ENCODE measurements at places on chromosomes 1 and 21. TPM values are rescaled to one million over a fixed set of nuclear protein-coding genes. Genes with fewer than 3 reads are reported as not detected.

FMO5 gene
- total RNA-seq, result 0.16 TPM

RNU5D-1 gene
- total RNA-seq, result not detected

OR2T34 gene
- not detected for total RNA-seq

PTGFR gene
- total RNA-seq, result not detected

DEPDC1 gene
- total RNA-seq, result 15.7 TPM

CD52 gene
- total RNA-seq, result 324 TPM

DMAP1 gene
- total RNA-seq, result 29.6 TPM

ILDR2 gene
- total RNA-seq, result 14.3 TPM

SPATA17 gene
- not detected for total RNA-seq

TEKT2 gene
- total RNA-seq, result 0.20 TPM

TGFBR3 gene
- 5.5 TPM for total RNA-seq

F5 gene
- 23.3 TPM for total RNA-seq

CYP4Z1 gene
- not detected for total RNA-seq

KIAA0040 gene
- 20.8 TPM for total RNA-seq

PLPPR5 gene
- total RNA-seq, result 0.07 TPM

S100B gene
- total RNA-seq, result 2.7 TPM

GFI1 gene
- total RNA-seq, result 55.3 TPM

GRCh38 chr1:2381741-2382620, 9.4 kb downstream of the MORN1 start:
- DNase-seq, result peak; percentile 81

GRCh38 chr1:31122101-31122735, 56.7 kb upstream of the PUM1 start:
- no peak for DNase-seq

- no peak for DNase-seq
Observed at GRCh38 chr1:247914941-247915662, 5.0 kb upstream of the OR2T8 start.

DNA sequence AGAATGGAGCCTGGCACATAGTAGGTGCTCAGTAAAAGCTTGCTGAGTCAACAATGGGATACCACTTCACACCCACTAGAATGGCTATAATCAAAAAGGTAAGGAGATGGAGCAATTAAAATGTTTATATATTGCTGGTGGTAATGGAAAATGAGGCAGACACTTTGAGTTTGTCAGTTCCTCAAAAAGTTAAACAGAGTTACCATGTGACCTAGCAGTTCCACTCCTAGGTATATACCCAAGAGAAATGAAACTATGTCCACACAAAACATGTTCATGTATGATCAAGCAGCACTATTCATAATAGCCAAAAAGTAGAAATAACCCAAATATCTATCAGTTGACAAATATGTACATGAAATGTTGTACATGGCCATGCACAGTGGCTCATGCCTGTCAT, 74.8 kb upstream of the ECE1 start:
- no peak for DNase-seq

GRCh38 chr1:95388031-95388430, 154.0 kb downstream of the RWDD3 start:
- DNase-seq, result no peak

GRCh38 chr1:82901118-82901517, 1097.8 kb downstream of the TTLL7 start:
- no peak for DNase-seq

DNA sequence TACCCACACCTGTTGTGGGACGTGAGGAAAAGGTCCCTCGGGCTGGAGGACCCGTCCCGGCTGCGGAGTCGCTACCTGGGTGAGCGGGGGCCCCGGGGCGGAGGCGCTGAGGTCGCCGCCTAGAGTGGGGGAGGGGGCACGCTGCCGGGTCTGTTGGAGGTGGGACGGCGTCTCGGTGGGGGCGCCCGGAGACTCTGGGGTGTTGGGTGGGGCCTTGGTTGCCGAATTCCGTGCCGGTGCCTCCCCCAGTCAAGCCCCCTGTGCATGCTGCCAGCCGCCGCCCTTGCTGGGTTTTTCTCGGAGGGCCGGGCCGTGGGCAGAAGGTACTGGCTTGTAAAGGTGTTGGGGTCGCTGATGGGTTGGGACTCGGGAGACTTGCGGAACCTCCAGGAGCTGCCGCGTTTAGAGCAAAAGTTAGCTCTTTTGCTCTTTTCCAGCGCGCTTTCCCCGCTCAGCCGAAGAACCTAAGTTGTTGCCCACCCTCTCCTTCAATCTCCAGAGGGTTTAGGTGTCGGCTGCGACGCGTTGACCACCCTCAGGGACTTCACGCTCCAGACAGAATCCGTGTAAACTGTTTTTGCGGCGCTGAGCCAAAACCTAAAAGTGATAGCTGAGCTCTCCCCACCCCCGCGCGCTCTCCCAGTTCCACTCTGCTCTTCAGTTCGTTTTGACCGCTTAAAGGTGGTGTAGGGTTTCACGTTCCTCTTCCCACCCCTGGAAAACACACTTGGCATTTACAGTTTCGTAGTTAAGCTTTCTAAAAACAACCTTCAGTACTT, at the start of gene MPC2:
Gene MPC2, minus strand, starts transcription at position 143 of the 779 bp plus-strand sequence. CDS start 1,231 bp downstream, outside the sequence.
- DNase-seq, result peak; percentile 79

DNA sequence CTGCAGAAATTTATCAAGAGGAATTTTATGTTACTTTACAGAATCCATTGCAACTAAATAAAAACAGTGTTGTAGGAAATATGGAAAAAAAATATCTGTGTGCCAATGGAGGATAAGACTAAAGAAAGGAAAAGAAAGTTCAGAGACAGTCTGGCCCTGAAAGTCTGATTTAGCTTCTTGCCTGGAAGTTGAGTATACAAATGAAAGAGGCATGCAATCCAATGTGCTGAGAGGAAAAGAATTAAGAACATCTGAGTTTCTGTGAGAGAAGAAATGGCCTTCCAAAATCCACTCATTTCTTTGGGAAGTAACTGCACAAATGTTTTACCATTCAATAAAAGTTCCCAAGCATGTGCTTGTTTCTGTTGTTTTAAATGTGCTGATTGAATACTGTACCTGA, 65.1 kb downstream of the LHX9 start:
- no peak for DNase-seq

DNA sequence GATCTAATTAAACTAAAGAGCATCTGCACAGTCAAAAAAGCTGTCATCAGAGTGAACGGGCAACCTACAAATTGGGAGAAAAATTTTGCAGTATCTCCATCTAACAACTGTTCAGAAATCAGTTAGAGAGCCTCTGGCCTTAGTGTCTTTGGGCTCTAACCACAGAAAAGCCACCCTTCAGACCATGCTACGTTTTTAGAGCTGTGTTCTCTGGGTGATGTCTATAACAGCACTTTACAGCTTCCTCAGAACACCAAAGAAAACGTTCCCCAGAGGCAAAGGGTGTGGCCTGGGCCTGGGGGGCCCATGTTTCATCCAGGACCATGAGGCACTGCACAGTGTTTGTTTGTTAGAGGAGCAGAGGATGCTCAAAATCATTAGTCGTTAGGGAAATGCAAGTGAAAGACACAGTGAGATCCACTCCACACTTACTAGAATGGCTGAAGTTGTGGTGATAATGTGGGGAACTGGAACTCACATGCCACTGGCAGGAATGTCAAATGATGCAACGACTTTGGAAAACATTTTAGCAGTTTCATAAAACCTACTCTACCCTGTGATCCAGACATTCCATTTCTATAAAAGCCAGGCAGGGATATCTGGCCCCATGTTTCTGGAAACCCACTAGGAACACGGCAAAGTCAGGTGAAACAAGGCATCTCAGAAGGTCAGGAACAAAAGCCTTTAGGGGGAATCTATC, 250.4 kb upstream of the HOOK1 start:
- DNase-seq, result no peak

DNA sequence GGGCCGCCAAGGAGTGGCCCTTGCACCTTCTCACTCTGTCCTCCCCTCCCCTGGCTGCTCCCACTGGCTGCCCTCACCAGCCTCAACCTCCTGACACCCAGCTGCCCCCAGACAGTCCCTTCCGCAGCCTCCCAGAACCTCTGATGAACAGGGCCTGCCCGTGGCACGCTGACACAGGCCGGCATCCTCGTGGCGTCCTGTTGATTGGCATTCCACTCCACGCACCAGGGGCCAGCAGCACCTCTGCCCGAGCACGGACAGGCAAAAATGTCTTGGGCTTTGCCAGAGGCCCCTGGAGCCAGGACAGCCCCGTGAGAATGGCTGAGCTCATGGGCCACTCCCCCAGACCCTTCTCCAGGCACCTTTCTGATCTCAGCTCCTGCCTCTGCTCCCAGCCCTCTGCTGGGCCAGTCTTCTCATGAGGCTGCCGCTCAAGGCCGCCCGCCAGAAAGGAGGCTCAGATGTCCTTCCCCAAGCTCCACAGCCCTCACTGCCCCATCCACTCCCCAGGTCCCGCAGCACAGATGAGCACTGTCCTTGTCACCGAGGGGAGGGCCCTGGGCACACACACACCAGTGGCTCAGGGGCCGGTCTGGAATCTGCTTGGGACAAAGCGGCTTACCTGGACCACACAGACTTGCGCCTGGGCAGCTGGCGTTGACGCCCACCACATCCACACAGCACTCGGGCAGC, 15.8 kb upstream of the RNF223 start:
- DNase-seq, result no peak

GRCh38 chr1:81598623-81599022, 202.1 kb upstream of the ADGRL2 start:
- no peak for DNase-seq

GRCh38 chr1:53947172-53947907, 1.2 kb downstream of the LRRC42 start:
- no peak for DNase-seq

- no peak for DNase-seq
Observed at GRCh38 chr1:221473411-221473810, 268.5 kb downstream of the DUSP10 start.

- DNase-seq, result no peak
Observed at GRCh38 chr21:17590430-17590829, 22.3 kb downstream of the BTG3 start.

- peak; percentile 56 for DNase-seq
Observed at GRCh38 chr1:5915587-5916571, 76.3 kb downstream of the NPHP4 start.

GRCh38 chr1:107277022-107277421, 136.2 kb downstream of the NTNG1 start:
- peak; percentile 13 for DNase-seq

- DNase-seq, result no peak
Observed at GRCh38 chr1:12424793-12425192, 193.2 kb downstream of the DHRS3 start.

- DNase-seq, result no peak
Observed at GRCh38 chr1:5620418-5620817, 371.8 kb downstream of the NPHP4 start.

DNA sequence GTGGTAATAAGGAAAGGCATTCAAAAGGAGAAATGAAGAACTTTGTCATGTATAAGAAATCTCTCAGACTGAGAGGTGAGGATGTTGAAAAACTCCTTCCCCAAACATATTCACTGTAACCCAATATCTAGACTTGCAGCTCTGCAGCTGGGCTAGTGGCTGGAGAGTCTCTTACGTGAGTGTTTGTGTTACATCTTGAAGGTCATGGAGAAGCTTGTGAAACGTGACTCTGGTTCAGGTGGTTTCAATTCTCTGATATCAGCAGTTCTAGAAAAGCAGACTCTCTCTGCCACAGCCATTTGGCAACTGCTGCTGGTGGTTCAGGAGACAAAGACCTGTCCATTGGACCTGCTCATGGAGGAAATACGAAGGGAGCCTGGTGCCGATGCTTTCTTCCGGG, 55.0 kb upstream of the EPHA8 start:
- no peak for DNase-seq

GRCh38 chr1:228084797-228085196, 2.3 kb downstream of the ARF1 start:
- no peak for DNase-seq

- DNase-seq, result no peak
Observed at GRCh38 chr1:1687846-1688245, 4.7 kb downstream of the SLC35E2B start.

- DNase-seq, result no peak
Observed at GRCh38 chr1:31915438-31915837, 22.7 kb downstream of the PTP4A2 start.

- peak; percentile 7 for DNase-seq
Observed at GRCh38 chr1:183070923-183071618, 47.9 kb downstream of the LAMC1 start.

DNA sequence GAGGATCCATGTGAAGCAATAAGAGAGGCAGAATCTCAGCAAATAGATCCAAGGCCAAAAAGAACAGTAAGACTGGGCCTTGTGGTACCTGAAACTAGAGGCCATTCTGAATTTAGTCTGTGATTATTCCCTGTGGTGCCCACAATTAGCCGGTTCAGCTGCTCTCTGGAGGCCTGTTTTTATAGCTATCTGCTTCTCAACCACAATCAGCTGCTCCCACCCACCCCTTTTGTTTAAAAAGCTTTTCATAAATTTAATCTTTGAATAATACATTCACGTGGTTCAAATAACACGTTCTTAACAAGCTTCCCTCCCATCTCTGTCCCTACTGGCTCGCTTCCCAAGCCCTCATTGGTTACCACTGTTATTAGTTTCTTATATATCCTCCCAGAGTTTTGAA, 18.0 kb downstream of the UBE2T start:
- DNase-seq, result no peak

DNA sequence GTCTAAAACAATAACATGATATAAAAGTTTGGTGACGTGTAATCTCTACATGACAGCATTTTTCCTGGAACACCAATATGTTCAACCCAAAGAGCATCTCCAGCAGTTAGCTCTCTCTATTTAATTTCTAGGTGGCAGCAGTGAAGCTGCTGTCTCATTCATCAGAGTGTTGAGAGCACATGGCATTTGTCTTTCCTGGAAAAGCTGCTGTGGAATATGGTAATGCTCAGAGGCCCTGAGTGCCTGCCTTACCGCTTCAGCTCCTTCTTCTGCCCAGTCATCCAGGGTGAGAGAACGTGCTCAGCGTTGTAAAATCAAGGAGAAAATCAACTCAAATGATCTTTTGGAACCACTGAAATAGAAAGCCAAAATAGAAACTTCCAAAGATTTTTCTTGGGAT, 640.7 kb downstream of the ADGRL2 start:
- DNase-seq, result no peak

- no peak for DNase-seq
Observed at GRCh38 chr1:233097546-233097945, 147.1 kb downstream of the NTPCR start.

GRCh38 chr1:60017508-60018205, 55.9 kb downstream of the C1orf87 start:
- no peak for DNase-seq

DNA sequence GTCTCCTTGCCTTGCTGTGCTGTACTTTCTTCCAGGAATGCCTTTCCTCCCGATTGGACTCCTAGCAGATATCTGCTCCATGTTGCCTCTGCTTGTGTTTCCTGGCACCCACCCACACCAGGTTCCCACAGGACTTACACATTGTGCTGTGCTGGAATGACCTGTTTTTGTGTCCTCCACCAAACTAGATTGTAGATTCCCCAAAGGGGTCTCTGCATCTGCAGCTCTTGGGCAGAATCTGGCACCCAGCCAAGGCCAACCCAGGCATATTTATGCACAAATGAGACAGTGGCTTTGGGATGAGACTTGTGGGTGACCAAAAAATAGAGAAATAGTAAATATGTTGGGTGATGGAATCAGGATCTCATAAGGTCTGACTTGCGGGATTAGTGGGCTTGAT, 278.2 kb downstream of the RRAGC start:
- no peak for DNase-seq

DNA sequence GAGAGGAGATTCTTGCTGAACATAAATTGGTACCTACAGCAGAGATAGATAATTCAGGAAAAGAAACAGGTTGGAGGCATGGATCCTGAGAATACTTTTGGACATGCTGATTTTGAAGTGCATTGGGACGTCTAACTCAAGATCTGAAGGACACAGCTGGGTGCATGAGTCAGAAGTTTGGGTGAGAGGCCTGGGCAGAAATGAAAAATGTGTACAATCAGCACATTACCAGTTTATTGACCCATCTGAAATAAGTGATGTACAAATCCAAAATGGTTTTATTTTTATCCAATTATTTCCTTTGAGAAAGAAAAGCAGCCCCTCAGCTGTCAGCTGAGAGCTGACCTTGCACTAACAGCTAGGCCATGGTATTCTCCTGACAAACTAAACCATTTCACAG, 975.2 kb upstream of the B3GALT2 start:
- DNase-seq, result no peak

Measured in activated CD8-positive, alpha-beta T cell treated with anti-CD3 and anti-CD28 coated beads for 36 hours (primary cell).